ENCODE measurements at places on chromosomes 1 and 21. TPM values are rescaled to one million over a fixed set of nuclear protein-coding genes. Genes with fewer than 3 reads are reported as not detected.

DNA sequence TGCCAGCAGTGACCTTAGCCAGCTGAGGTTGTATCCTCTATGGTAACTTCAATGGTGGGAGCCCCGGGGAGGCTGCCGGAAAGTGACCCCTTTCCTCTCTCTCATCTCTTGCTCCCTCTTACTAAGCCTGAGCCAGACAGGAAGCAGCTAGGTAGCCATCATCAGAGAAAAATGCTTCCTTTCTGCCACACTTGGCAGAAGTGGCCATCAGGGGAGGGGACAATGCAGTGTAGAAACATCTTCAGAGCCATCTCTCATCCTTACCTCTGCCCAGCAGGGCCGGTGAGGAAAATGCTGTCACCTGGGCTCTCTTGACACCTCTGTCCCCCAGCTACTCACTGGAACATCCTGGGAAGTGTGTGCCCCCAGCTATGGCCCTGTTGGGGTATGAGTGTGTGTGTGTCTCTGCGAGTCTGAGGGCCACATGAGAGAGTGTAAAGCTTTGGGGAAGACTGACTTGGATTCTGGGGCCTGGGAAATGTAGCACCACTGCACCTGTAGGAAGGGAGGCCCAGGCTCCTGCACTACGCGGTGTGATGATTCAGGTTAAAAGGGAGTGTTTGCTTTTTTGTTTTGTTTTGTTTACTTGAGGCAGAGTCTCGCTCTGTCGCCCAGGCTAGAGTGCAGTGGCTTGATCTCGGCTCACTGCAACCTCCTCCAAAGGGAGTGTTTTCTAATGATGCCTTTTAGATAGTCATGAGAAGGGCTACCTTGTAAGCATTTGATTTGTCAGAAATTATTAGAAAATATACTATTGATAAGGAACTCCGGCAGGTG is 48.7 kb upstream of the CNTN2 start:
- H3K4me3 ChIP-seq: no peak overlapping the region
- no peaks in the 10 kb centered on the region for H3K27me3 ChIP-seq
- H3K27ac ChIP-seq: no peak overlapping the region
- H3K36me3 ChIP-seq: no peaks in the 10 kb centered on the region
- no peak for DNase-seq

GRCh38 chr21:35404247-35404646 is 355.1 kb upstream of the RUNX1 start:
- H3K4me1 ChIP-seq: 0 out of 2 replicates have a peak, but pooled peaks cover 9% of the 10 kb centered on the region
- H3K27ac ChIP-seq: no peak overlapping the region
- DNase-seq: no peak
- no peaks in the 10 kb centered on the region for H3K36me3 ChIP-seq
- no peak overlapping the region for H3K4me3 ChIP-seq

- H3K36me3 ChIP-seq: no peaks in the 10 kb centered on the region
Observed at GRCh38 chr1:16191916-16192546, 20.4 kb downstream of the ARHGEF19 start.

- peaks cover 8% of the 10 kb centered on the region for H3K36me3 ChIP-seq
- H3K27ac ChIP-seq: peak overlapping the region; percentile 62
- peaks cover 13% of the 10 kb centered on the region for H3K4me1 ChIP-seq
- H3K4me3 ChIP-seq: peak overlapping the region; percentile 91
- DNase-seq: peak; percentile 77
- H3K27me3 ChIP-seq: no peaks in the 10 kb centered on the region
Observed at GRCh38 chr1:168135921-168136708, 615 bp downstream of the GPR161 start.

GRCh38 chr1:173870252-173871075 is 2.3 kb downstream of the ZBTB37 start:
- H3K27ac ChIP-seq: no peak overlapping the region
- H3K4me3 ChIP-seq: no peak overlapping the region
- peak; percentile 36 for DNase-seq
- H3K36me3 ChIP-seq: peaks cover 37% of the 10 kb centered on the region

DNA sequence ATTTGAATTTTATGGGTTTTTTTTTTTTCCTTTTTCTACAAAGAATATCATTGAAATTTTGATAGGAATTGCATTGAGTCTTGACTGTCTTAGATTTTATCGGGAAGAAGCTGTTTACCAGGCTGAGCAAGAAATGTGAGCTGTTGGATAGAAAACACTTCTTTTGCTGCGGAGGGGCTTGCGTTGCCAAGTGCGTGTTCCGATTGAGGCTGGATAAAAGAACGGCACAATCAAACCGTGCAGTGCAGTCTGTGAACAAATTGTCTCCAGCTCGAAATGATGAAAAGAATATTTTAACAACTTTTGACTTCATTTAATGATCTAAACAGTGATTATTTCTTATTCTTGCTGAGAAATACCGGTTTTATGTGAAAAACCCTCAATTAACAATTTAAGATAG is 149.4 kb downstream of the RYR2 start:
- no peak for DNase-seq
- H3K27me3 ChIP-seq: no peaks in the 10 kb centered on the region
- peaks cover 2% of the 10 kb centered on the region for H3K4me1 ChIP-seq
- H3K36me3 ChIP-seq: no peaks in the 10 kb centered on the region
- H3K4me3 ChIP-seq: no peak overlapping the region

DNA sequence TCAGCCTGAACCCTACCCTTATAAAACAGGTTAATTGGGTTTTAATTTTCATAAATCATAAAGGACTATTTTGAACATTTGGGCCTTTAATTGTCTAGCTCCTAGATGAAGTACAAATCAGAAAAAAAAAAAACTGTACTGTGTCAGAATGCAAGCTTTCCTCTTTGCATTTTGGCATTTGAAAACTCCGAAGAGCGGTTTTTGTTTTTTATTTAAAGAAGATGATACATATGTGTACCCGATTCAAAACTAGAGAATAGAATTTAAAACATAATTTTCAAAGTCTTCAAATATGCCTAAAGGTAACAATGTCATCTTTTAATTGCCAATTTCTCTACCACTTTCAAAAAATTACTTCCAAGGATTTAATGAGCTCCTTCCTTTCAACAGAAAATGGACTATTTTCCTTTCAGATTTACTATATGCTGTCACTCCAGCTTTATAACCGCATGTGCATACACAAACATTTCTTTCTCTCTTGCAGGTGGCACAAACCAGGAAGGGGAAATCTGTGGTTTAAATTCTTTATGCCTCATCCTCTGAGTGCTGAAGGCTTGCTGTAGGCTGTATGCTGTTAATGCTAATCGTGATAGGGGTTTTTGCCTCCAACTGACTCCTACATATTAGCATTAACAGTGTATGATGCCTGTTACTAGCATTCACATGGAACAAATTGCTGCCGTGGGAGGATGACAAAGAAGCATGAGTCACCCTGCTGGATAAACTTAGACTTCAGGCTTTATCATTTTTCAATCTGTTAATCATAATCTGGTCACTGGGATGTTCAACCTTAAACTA is 33.7 kb downstream of the MRPL39 start:
- H3K27me3 ChIP-seq: no peaks in the 10 kb centered on the region
- peak; percentile 27 for DNase-seq
- peaks cover 27% of the 10 kb centered on the region for H3K4me1 ChIP-seq
- peaks cover 5% of the 10 kb centered on the region for H3K36me3 ChIP-seq
- peak overlapping the region; percentile 91 for H3K27ac ChIP-seq
- H3K4me3 ChIP-seq: peak overlapping the region; percentile 23

- H3K27me3 ChIP-seq: no peaks in the 10 kb centered on the region
- H3K4me3 ChIP-seq: no peak overlapping the region
- no peak for DNase-seq
- no peak overlapping the region for H3K27ac ChIP-seq
- no peaks in the 10 kb centered on the region for H3K4me1 ChIP-seq
Observed at GRCh38 chr1:60402816-60403215, 329.2 kb upstream of the C1orf87 start.

GRCh38 chr1:33181921-33182341 is at the start of gene TRIM62:
TRIM62 (minus strand) TSS chr1:33182043; CDS start chr1:33181432, 611 bp downstream.
- DNase-seq: peak; percentile 98
- H3K27ac ChIP-seq: peak within 1 kb of the TSS; percentile 42
- H3K4me1 ChIP-seq: peaks cover 18% of the 10 kb centered on the region
- peaks cover 4% of the 10 kb centered on the region for H3K27me3 ChIP-seq

GRCh38 chr1:160451859-160452232 is 51.5 kb downstream of the VANGL2 start:
- 0 out of 2 replicates have a peak, but pooled peaks cover 9% of the 10 kb centered on the region for H3K27me3 ChIP-seq
- H3K4me3 ChIP-seq: no peak overlapping the region
- no peak for DNase-seq
- H3K4me1 ChIP-seq: no peaks in the 10 kb centered on the region
- H3K36me3 ChIP-seq: no peaks in the 10 kb centered on the region

GRCh38 chr1:203264052-203264501 is 34.6 kb upstream of the CHIT1 start:
- H3K27ac ChIP-seq: no peak overlapping the region
- no peak overlapping the region for H3K4me3 ChIP-seq
- no peaks in the 10 kb centered on the region for H3K36me3 ChIP-seq
- H3K4me1 ChIP-seq: no peaks in the 10 kb centered on the region
- peaks cover 9% of the 10 kb centered on the region for H3K27me3 ChIP-seq
- DNase-seq: no peak

DNA sequence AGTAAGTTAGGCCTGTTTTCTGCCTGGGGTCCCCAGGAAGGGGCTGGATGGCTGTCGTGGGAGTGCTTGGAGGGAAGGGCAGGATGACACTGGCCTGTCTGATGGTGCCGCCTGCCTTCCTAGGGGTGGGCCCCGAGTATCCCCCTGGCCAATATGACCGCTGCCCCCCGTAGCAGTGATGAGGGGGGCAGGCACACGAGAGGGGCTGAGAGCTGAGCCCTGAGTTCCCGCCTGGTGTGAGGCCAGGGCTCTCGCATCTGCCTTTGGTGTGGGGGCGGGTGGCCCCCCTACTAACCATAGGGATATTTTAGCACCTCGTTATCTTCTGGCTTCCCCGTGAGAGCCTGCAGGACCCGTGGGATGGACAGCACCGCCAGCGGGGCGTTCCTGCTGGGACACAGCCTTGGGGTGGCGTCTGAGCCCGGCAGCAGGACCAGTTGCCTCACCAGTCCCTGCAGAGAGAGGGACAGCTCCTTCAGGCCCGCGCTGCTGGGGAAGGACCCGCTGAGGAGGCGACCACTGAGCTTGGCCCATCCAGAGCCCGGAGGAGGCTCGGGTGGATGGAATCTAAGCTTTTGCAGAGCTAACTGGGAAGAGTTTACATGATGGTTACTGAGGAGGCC is 10.4 kb downstream of the KRTAP10-1 start:
- no peak overlapping the region for H3K27ac ChIP-seq
- no peaks in the 10 kb centered on the region for H3K36me3 ChIP-seq
- peaks cover 32% of the 10 kb centered on the region for H3K27me3 ChIP-seq
- no peak for DNase-seq
- H3K4me3 ChIP-seq: no peak overlapping the region

DNA sequence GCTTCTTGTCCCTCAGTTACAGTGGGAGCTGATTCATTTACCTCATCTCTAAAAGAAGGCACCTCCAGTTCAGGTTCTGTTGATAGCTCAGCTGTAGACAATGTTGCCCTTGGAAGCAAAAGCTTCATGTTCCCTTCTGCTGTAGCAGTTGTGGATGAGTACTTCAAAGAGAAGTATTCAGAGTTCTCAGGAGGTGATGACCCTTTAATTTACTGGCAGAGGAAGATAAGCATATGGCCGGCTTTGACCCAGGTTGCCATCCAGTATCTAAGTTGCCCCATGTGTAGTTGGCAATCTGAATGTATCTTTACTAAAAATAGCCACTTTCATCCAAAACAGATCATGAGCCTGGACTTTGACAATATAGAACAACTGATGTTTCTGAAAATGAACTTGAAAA is 4.5 kb downstream of the ZBED6 start:
- no peaks in the 10 kb centered on the region for H3K27me3 ChIP-seq
- no peak overlapping the region for H3K27ac ChIP-seq
- H3K4me3 ChIP-seq: no peak overlapping the region
- DNase-seq: no peak

Gene ERRFI1
- polyA plus RNA-seq: 66.9 TPM

Gene AIRE
- not detected for polyA plus RNA-seq

Gene MYOM3
- 0.05 TPM for polyA plus RNA-seq

Gene HHIPL2
- 0.29 TPM for polyA plus RNA-seq
